ENCODE measurements at places on chromosomes 13 and 19.

DNA sequence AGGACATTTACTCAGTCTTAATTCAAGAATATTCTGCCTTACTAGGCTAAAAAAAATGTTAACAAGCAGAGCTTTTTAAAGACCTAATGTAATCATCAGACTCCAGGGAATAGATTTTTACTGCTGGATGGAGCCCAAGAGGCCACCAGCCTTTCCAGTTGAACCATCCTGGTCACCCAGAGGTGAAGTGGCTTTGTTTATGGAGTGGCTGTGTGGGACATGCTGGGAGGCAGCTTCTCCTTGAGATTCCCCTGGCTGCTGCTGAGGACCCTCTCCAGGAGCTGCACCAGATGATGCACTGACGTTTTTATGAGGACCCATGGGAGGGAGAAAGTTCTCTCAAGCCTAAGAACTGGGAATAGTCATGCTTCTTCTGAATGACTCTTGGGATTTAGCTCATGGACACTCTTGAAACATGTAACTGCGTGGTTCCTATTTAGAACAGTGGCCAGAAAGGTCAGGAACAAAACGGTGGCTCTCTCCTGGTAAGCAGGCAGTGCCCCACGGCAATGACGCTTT lies 205.9 kb upstream of the MIR17HG start:
- no peak for DNase-seq

- no peak for DNase-seq
These were observed 5.1 kb upstream of the ZNF77 start for GRCh38 chr19:2949939-2950285.

- DNase-seq: no peak
These were observed 1540.5 kb downstream of the UQCRFS1 start for GRCh38 chr19:27672309-27673047.

GRCh38 chr13:113820813-113821651 lies 42.8 kb downstream of the GAS6 start:
- DNase-seq: no peak

- no peak for DNase-seq
These were observed 401.2 kb downstream of the IRS2 start for GRCh38 chr13:109385242-109385560.

DNA sequence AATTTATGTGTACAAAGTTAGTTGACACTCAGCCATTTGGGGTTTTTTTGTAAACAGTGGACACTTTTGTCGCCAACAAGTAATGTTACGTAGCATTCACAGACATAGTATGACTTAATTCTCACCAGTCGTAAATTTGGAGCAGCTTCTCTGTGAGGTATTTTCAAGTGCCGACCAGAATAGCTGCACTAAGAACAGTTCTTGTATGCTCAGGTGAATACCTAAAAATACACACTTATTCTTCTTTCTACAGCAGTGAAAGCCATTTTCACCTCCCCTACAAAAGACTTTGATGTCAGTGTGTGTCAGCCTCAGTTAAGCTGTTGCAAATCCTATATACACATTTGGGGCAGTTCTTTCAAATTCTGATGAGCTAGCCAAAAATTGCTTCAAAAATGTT lies 206.5 kb downstream of the ENOX1 start:
- DNase-seq: no peak

GRCh38 chr19:12864143-12864542 lies 17.1 kb downstream of the DNASE2 start:
- no peak for DNase-seq

DNA sequence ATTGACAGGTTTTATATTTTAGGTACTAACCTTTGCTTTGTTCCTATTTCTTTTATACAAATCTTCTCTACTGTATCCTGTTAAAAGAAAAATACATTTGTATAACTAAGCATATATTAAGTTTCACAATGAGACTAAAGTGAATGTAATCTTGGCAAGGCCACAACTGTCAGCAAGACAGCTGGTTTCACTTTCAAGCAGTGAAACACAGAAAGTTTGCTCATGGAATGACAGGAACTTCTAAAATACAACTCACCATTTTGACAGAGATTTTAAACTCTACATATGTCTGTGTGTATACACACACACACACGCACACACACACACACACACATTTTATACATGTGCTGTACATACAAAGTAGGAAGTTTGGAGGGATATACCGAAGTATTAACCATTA lies 53.3 kb downstream of the PARP4 start:
- DNase-seq: peak; percentile 2

GRCh38 chr19:48274173-48274572 lies 4.3 kb downstream of the ZNF114 start:
- no peak for DNase-seq

DNA sequence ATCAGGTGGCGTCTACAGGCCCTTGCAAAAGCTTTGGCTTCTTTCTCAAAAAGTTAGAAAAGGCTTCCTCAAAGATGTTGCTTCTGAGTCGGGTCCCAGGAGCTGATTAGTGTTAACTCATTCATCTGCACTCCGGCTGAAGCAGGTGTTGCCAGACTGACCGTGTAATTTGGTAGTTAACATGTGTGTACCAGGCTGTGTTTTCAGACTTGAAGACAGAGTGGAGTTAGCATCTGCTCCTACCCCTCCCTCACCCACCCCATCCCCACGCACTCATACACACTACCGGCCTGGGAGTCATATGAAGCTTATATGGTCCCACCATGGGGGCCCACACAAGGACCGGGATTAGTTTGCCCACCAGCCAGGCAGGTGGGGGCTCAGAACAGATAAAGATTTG lies 111.5 kb downstream of the DNAJC15 start:
- DNase-seq: no peak

DNA sequence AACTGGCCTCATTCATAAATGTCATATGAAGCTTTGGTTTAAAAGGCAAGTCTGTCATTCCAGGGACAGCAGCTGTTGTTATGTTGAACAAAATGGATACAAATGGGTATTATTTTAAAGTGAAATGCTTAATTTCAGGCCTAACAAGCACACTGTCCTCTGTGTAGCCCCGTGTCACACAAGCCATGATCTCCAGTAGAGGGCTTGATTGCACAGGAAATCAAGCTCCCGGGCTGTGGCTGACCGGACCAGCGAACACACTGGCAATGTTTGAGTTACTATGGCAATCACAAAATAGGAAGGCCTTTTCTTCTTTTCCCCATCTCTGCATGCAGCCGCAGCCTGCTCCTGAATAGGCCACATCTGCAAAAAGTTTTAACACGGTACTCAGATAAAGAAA lies 64.0 kb upstream of the GSX1 start:
- no peak for DNase-seq

GRCh38 chr13:98483601-98484288 lies 93.2 kb downstream of the STK24 start:
- DNase-seq: no peak

DNA sequence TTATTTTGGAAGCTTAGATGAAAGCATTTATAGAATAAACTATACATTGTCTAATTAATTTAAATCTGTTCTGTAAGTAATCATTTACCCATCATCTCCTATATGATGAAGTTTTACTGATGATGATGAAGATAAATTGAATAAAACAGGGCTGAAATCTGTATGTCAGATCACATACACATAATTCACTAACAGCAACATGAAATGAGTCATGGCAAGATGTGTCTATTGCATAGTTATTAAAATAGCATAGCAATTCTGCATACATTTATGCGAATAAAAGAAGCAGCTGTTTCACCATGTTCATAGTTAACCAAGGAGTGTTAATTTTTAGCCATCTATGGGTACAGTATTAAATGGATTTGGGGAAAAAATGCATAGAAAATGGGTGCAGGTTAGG lies 424.9 kb downstream of the LIG4 start:
- DNase-seq: no peak

- no peak for DNase-seq
These were observed 33.9 kb upstream of the MIR17HG start for GRCh38 chr13:91313581-91313980.

GRCh38 chr13:29933401-29933800 lies 83.0 kb upstream of the UBL3 start:
- no peak for DNase-seq

DNA sequence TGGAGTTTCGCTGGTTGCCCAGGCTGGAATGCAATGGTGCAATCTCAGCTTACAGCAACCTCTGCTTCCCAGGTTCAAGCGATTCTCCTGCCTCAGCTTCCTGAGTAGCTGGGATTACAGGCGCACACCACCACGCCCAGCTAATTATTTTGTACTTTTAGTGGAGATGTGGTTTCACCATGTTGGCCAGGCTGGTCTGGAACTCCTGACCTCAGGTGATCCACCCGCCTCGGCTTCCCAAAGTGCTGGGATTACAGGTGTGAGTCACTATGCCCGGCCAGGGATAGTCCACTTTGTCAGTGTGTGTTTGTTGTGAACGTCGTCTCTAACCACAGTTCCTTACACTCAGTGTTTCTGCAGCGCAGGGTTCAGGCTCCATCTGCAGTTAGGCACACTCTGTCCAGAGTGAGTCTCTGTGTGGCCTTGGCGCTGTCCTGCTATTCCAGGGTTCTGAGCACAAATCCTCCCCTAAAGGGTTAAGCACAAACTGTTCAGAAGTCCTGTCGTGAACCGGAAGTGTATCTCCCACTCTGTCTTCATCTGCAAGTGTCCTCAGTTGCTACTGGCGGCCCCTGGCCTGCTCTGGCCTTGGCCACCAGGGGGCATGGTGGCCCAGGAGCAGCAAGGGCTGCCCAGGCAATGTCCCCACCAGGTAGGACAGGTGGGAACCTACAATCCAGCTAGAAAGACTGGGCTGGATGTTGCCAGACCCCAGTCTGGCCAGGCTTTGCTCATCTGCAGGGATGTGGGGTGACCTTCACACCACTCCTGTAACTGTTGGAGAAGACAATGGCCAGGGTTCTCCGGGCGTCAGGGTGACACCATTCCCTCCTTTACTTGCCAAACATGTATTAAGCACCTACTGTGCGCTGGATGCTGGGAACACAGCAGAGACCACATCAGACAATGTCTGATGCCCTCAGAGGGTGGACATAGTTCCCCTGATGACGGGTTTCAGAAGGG lies 38.8 kb upstream of the GATAD2A start:
- DNase-seq: peak; percentile 42

GRCh38 chr19:13028027-13028426 lies 32.8 kb downstream of the NFIX start:
- DNase-seq: no peak

- DNase-seq: no peak
These were observed 31.0 kb downstream of the C2CD4C start for GRCh38 chr19:377801-378581.

- no peak for DNase-seq
These were observed 508.0 kb downstream of the FGF9 start for GRCh38 chr13:22178878-22179277.

DNA sequence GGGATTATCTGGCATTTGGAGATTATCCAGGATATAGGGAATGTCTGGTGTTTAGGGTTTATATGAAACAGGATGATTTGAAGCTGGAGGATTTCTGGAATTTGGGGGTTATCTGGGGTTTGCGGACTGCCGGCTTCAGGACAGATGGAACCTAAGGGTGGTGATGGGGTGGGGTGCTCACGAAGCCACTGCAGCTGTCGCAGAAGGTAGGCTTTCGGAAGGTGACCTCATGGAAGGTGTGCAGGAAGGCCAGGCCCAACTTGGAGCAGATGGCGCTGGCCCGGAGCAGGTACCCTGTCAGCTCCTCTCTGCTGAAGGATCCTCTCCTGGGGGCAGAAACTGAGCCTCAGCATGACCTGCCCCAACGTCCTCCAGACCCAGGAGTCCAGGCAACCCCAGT lies 9.6 kb downstream of the FAM98C start:
- no peak for DNase-seq

GRCh38 chr19:11560404-11561051 lies 1.5 kb upstream of the ELOF1 start:
- DNase-seq: peak; percentile 78

DNA sequence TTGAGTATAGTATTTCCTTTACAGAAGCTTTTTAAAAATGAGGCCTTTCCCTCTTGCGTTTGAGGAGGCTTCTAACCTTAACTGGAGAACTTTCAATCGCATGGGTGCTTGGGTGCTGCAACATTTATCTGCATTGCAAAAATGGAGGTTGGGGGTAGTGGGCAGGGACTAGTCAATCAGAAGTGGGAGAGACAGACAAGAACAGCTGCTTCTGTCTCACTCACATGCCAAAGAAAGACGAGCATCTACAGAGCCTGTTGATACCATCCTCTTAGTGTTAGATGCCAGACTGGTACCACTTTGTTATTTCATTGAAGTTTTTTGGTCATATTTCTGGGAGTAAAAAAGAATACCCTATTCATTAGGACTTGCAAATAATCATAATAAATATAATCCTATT lies 1292.2 kb downstream of the UQCRFS1 start:
- no peak for DNase-seq

GRCh38 chr19:11420429-11421370 lies 1.6 kb upstream of the RGL3 start:
- peak; percentile 48 for DNase-seq

GRCh38 chr13:98913741-98914140 lies 64.1 kb downstream of the DOCK9 start:
- no peak for DNase-seq

- DNase-seq: no peak
These were observed 6.4 kb downstream of the ISYNA1 start for GRCh38 chr19:18431351-18432197.

DNA sequence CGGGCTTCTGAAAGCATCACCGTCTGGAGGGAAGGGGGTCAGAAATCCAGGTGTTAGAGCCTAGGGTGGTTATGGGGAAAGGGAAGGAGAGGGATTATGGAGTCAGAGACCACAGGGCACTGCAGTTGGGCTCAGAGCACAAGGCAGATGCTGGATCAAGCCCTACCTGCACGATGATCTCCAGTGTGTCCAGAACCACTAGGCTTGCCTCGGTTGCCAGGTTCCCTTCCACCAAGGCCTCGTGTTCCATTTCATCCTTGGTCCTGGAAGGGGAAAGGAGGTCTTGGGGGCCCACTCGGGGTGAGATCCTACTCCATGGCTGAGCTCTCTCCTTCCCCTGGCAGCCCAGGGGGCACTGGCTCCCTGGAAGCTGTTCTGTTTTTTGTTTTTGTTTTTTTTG lies 17.0 kb upstream of the KANK2 start:
- no peak for DNase-seq

GRCh38 chr13:74004109-74004508 lies 130.1 kb downstream of the KLF12 start:
- DNase-seq: no peak

DNA sequence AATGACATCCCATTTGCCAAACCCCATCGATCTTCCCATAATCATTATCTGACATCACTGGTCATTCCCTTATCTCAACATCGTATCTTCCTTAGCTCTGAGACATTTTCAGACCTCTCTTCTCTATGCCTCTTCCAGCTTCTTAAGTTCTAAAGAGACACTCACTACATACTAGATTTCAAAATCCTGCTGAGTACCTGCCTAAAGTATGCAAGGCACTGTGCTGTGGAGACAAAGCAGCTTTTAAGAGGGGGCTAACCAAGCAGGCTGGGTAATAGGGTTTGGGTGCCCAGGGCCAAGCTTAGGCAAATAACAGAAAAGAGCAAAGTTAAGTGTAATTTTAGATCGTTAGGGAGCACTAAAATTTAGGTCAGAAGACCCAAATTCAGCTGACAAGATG lies 3.4 kb upstream of the POMP start:
- no peak for DNase-seq

GRCh38 chr19:35027851-35028599 lies 2.2 kb upstream of the SCN1B start:
- no peak for DNase-seq

All from left kidney (tissue), 8 donors.